ENCODE measurements at places on chromosomes 16 and 17. TPM values are rescaled to one million over a fixed set of nuclear protein-coding genes. Genes with fewer than 3 reads are reported as not detected.

The SYNGR3 gene
- total RNA-seq = 2.0 TPM

The CDH1 gene
- 94.8 TPM for total RNA-seq

The GSE1 gene
- total RNA-seq = 44.6 TPM

The NME3 gene
- 84.0 TPM for total RNA-seq

DNA sequence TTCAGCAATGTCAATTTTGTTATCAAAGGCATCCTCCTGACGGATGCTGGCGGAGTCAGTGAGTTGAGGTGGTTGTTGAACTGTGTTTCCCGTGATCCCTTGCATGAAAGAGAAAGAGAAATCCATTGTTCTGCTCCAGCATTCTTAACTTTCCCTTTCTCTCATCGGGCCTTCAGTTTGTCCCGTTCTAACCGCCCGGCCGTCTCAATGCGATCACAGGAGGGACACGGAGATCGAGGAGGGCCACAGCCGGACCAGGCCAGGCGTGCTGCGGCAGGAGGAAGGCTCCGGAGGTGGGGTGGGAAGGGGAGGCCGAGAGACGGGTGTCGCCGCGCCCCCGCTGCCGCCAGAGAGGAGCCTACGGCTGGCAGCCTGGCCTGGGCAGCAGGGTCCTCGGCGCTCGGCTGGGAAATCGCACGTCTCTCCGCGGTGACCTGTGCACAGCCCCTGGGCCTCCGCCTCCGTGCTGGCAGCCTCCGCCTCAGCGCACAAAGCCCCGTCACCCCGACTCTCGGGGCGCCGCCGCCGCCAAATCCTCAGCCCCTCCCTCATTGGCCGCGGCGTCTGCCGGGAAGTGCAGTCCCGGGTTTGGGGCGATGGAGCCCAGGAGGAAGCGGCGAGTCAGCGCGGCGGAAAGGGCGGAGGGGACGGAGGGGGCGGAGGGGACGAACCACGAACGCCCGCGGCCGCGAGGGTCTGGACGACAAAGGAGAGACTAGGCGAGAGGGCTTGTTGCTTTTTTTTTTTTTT, 38.1 kb downstream of the SOST start:
- DNase-seq = peak; percentile 29

GRCh38 chr17:66803474-66803951, 31.4 kb upstream of the CACNG5 start:
- DNase-seq = no peak

DNA sequence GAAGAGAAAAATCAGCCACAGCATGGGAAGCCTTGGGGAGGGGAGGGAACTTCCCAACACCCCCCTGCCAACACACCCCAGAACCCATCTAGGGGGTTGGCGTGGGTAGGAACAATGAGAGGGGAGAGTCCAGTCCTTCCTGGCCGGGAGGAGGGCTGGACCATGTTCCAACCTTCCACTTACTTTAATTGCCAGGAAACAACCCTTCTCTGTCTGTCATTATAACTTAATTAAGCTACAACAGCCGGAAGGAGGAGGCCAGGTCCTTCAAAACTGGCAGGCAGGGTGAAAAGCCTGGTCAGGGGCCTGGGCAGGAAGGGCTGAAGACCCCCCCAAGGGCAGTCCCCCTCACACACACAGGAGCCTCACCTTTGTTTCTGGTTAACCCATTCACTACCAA, 447.0 kb downstream of the SOX9 start:
- DNase-seq = no peak

DNA sequence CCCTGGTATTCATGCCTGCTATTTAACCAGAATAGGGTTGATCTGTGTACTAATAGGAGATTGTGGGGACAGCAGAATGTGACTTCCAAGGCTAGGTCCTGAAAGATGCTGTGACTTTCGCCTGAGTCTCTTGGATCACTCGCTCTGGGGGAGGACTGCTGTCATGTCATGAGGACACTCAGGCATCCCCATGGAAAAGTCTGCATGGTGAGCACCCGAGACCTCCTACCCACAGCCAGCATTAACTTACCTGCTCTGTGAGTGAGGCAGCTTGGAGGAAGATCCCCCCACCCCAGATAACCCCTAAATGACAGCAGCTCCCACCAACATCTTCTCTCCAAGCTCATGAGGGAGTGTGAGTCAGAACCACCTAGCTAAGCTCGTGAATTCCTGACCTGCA, 30.3 kb upstream of the C16orf78 start:
- DNase-seq = no peak

GRCh38 chr17:74960570-74961342, 11.8 kb downstream of the HID1 start:
- peak; percentile 36 for DNase-seq

GRCh38 chr17:15031975-15032374, 233.2 kb downstream of the PMP22 start:
- DNase-seq = no peak

GRCh38 chr17:7613769-7614424, 800 bp downstream of the FXR2 start:
- peak; percentile 34 for DNase-seq

DNA sequence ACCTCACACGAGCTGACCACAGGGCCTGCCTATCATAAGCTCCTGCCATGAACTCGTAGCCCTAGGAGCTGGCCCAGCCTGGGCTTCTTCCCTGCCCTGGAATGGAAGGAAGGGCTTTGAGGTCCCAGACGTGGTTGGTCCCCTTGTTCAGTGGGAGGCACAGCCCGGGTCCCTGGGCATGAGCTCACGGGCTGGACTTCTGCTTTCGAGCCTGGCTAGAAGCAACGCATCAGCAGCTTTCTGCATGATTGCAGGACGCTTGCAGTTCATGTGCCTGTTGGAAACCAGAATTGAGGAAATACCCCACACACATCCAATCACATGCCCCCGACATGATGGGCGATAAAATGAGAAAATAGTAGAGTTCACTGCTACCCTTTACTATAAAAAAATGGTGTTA, 293.3 kb downstream of the MAF start:
- DNase-seq = no peak

DNA sequence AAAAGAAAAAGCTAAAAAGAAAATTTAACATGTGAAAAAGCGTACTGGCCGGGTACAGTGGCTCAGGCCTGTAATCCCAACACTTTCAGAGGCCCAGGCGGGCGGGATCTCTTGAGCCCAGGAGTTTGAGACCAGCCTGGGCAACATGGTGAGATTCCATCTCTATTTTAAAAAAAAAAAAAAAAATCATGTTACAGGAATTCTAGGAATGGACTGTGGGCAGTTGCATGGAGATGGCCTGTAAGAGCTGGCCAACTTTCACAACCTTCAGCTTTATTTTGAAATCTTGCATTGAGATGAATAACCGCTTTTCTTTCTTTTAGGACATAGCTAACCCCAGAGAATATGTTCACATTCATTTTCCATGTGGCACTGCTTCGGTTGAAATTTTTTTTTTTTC, 8.2 kb upstream of the CIAO3 start:
- DNase-seq = peak; percentile 57

DNA sequence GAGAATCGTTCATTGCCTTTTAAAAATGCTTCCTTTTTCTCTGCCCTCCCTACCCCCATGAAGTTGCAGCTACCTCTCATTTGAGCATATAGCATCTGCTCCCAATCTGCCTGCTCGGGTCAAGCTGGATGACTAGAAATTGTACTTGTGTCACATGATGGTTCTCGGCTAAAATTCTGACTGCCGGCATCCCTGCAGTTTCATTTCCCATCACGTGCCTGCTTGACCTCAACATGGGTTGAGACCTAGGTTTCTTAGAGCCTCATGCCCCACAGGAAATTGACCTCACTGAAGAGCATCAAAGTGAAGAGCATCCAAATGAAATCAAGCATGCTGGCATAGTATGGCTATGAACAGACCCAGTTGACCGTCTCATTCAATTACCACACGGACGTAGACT, 581.6 kb upstream of the PSMD7 start:
- no peak for DNase-seq

GRCh38 chr16:27561216-27561615, 11.3 kb downstream of the KATNIP start:
- no peak for DNase-seq

DNA sequence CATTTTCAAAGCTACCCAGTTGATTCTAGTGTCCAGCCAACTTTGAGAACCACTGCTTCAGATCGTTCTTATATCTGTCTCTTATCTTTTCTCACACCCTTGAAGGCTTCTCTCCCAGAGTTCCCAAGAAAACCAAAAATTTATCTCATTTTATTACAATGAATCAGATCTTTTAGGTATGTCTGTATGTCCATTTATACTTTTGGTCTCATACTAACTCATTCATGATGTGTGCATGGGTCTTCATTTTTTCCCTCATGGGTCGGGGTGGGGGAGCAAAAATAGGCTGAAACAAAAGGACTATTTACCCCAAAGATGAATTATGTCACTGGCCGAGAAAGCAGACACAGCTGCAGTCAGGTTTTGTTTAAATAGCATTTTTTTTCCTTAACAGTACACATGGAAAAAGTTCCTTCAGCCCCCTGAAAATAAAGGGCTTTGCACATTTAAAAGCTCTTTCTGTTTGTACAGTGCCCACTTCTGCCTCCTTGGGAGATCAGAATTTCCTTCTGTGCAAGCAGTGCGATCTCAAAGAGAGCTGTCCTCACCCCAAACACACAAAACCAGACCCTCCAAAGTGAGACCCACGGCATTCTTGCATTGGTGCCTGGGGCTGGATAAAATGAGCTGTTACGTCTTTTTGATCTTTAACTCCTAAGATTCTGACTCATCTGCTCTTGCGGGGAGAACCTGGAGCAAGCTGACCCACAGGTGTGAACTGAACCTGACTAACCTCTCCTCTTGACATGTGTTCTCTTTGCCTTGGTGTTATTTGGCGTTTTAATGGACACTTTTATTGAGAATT, 251.2 kb upstream of the ELAC2 start:
- DNase-seq = no peak

All from renal cortical epithelial cell (primary cell).